ENCODE measurements at places on chromosomes 11 and 22. TPM values are rescaled to one million over a fixed set of nuclear protein-coding genes. Genes with fewer than 3 reads are reported as not detected.

RAG1 gene
- total RNA-seq: 0.37 TPM

CLMP gene
- total RNA-seq: not detected

LRRC56 gene
- 15.8 TPM for total RNA-seq

NLRP6 gene
- total RNA-seq: 2.7 TPM

HDAC10 gene
- 136 TPM for total RNA-seq

TXN2 gene
- total RNA-seq: 39.6 TPM

APOA5 gene
- total RNA-seq: not detected

DNA sequence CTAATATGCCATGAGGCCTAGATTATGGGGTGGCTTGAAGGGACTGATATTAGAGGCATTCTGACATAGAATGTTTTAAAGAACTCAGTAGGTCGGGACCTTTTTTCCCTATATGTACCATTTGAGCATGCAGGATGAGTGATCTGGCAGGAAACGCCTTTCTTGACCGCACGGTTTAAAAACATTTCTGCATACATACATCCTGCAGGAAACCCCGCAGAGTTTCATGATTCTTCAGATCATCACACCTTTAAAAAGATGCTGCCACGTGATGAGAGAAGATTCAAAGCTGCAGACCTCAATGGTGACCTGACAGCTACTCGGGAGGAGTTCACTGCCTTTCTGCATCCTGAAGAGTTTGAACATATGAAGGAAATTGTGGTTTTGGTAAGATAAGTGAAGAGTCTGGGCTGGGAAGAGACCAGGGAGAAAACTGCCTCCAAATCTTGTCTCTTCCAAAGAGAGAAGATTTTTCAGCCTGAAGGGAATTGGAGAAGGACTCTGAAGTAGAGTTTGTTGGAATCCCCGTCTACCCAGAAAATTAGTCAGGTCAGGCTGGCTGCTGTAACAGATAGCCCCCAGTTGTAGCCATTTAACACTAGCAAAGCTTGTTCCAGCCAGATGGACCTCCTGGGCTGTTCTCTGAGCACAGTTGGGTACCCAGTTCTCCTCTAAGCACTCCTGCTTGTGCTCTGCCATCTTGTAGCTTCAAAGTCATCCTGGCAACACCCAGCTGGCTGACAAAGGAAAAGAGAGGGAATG is 7.4 kb downstream of the RCN1 start:
- DNase-seq: no peak

DNA sequence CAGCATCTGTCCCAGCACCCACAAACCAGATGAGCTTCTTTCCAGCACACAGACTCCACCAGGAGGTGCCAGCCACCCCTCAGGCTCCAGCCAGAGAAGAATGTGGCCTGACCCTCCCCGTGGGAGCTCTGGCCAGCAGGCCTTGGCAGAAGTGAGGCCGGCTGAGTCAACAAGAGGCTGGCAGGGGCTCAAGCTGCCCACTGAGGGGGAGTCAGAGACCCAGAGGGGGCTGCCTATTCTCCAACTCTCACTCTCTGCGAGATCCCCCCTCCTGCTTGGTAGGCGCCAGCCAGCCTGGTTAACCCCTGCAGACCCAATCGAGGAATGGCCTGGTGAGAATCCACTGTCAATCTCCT is 10.6 kb upstream of the CDC42EP1 start:
- DNase-seq: no peak

- DNase-seq: no peak
These were observed 28.6 kb downstream of the ARHGAP8 start for GRCh38 chr22:44780876-44781449.

- no peak for DNase-seq
These were observed 346.4 kb upstream of the CNTN5 start for GRCh38 chr11:98674390-98674789.

- DNase-seq: no peak
These were observed 146.1 kb downstream of the LDLRAD3 start for GRCh38 chr11:36089920-36090319.

DNA sequence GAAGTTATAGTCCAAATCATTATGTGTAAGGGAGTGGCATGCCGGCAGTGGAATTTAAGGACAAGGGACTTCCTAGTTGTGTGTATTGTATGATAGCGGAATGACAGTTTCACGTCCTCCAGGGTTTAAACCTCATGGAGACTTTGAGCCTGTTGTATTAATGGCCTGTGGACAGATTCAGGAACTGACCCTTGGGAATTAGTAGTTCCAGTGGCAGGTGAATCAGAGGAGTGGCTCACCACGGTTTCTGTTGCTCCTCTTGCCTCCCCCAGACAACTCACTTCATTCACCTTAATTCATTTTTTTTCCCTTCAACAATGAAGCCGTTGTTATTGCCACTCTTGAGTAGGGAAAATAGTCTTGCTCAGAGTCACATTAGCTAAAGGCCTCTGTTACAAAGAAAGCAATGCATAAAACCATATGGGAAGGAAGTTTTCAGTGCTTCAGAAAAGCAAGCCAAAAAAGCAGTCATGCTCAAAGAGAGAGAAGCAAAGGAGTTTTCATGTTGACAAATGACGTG is 22.6 kb downstream of the AMOTL1 start:
- no peak for DNase-seq

DNA sequence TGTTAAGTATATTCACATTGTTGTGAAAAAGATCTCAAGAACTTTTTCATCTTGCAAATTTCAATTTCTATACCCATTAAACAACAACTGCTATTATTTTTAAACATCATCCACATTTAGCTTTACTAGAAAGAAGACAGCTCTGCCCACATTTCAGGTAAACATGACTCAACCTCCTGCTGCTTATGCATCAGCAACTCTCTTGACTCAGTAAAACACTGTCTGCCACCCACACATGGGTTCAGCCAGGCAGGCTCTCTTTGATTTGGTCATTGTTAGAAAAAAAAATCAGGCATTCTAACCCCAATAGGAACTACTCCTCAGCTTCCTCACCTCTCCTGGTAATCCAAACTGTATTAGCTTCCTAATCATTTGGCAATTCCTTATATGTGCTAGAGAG is 5.1 kb upstream of the ENDOD1 start:
- DNase-seq: no peak

- DNase-seq: no peak
These were observed 866.8 kb downstream of the TBC1D22A start for GRCh38 chr22:47629273-47629711.

DNA sequence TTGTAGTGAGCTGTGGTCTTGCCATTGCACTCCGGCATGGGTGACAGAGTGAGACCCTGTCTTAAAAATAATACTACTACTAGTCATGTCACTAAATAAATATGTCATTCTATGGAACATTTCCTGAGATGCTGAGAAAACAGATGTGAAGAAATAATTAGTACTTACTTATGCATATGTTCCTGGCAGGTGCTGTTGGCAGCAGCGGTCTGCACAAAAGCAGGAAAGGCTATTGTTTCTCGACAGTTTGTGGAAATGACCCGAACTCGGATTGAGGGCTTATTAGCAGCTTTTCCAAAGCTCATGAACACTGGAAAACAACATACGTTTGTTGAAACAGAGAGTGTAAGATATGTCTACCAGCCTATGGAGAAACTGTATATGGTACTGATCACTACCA is 8.8 kb downstream of the ARCN1 start:
- DNase-seq: no peak

- DNase-seq: no peak
These were observed 552.9 kb downstream of the NTM start for GRCh38 chr11:131923309-131923708.

GRCh38 chr11:30255637-30256036 is 24.8 kb downstream of the FSHB start:
- DNase-seq: no peak

Measured in B cell (primary cell).